Heart left ventricle (tissue), 16 donors: ENCODE measurements at places on chromosomes 1 and 21. TPM values are rescaled to one million over a fixed set of nuclear protein-coding genes. Genes with fewer than 3 reads are reported as not detected.

Gene MROH7
- total RNA-seq: 10.7 TPM

DNA sequence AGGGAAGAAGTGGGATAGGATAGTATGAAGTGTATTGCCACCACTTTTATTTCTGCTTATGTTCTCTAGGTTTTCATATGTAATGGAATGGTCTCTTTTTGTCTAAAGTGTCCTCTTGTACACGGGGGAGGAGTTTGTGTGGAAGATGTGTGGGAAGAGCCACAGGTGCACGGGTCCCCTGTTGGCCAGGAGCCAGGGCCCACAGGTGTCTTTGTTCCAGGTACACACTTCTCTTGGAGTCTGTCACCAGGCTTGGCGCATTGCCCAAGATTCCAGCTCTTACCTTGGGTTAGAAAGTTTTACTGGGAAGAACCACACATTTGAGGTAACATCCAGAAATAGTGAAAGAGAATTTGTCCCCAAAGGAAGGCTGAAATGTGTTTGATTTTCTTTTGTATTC, 10.5 kb downstream of the TENT5C start:
- no peak for DNase-seq

Gene PTAFR
- total RNA-seq: 1.6 TPM

Gene FNBP1L
- 20.5 TPM for total RNA-seq

- no peak for DNase-seq
Measured at GRCh38 chr1:109228167-109228566, 14.4 kb downstream of the SARS1 start.

DNA sequence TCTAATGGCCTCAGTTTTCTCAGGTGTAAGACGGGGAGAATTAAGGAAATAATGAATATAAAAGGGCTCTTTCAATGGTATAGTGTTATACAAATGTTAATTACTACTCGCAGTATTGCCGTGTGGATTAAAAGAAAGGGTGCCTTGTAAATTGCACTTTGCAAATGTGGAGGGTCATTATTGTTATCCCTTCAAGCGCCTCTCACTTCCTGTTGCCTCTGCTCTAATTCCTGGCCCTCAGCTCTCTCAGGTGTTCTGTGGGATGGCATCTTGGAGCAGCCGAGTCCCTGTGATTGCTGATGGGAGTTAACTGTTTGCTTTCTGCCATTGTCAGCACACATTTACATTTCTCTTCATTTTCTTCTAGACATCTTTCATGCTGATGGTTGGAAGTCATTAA, 7.1 kb upstream of the S100A11 start:
- DNase-seq: no peak

DNA sequence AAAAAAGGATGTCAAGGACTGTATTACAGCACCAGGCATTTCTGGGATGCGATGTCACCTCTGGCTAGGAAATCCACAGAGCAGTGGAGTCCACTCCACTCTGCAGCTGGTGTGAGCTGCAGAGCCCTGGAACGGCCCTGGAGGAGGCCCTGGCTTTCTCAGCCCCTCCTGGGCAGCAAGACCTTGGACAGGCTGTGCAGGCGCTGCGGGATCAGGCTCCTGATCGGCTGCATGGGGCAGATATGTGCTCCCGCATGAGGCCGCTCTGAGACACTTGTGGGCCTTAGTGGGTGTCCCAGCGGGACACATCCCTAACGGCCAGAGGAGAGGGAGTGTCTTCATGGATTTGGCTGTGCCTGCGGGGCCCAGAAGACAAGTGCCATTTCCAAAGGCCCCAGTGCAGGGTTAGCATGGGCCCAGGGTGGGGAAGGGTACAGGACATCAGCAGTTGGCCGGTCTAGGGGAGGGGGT, 6.2 kb downstream of the DNMT3L start:
- no peak for DNase-seq

Gene GSTM1
- not detected for total RNA-seq

Gene USP24
- total RNA-seq: 36.8 TPM

- DNase-seq: no peak
Measured at GRCh38 chr1:26750428-26750827, 37.3 kb upstream of the PIGV start.

Gene SAMD13
- 1.1 TPM for total RNA-seq

GRCh38 chr1:15347182-15347581, 62.5 kb upstream of the EFHD2 start:
- no peak for DNase-seq

GRCh38 chr1:89354205-89354604, 9.7 kb upstream of the GBP6 start:
- DNase-seq: no peak

DNA sequence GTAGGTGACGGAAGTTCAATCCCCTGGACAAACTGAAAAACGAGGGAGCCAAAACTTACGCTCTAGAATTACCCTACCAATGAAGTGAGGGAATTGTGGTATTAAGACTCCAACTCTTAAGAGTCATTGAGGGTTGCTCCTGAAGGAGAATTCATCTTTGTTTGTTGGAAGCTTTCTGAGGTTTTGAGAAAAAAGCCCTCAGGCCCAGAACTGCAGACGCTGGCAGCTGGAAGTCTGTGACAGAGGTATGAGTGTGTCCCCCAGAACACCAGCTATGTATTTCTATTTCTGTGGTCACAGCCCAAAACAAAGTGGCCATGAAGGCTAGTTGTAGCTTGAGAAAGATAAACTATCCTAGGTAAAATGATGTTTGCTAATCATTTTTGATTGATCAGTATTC, 438.8 kb upstream of the B3GALT2 start:
- DNase-seq: no peak

DNA sequence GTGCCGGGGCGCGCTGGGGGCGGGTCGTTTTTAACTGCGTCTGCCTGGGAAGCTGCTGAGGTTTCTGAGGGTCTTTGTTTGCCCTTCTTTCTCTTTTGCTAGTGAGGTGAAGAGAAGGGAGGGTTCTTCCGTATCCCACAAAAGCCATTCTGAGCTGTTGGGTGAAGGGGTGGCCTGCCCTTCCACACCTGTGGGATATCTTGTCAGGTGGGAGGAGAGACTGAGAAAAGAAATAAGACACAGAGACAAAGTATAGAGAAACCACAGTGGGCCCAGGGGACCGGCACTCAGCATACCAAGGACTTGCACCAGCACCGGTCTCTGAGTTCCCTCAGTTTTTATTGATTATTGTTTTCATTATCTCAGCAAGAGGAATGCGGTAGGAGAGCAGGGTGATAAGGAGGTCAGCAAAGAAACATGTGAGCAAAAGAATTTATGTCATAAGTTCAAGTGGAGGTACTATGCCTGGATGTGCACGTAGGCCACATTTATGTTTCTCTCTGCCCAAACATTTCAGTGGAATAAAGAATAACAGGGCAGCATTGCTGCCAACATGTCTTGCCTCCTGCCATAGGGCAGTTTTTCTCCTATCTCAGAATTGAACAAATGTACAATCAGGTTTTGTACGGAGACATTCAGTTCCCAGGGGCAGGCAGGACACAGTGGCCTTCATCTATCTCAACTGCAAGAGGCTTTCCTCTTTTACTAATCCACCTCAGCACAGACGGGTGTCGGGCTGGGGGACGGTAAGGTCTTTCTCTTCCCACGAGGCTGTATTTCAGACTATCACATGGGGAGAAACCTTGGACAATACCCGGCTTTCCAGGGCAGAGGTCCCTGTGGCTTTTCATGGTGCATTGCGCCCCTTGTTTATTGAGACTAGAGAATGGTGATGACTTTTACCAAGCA, 972 bp downstream of the PGBD2 start:
- peak; percentile 37 for DNase-seq

Gene FNDC10
- total RNA-seq: 2.8 TPM

GRCh38 chr1:37181425-37181824, 147.1 kb upstream of the GRIK3 start:
- no peak for DNase-seq

- peak; percentile 46 for DNase-seq
Measured at GRCh38 chr21:44965251-44966022, 25.6 kb downstream of the SLX9 start.

Gene RHOU
- total RNA-seq: 2.8 TPM

GRCh38 chr1:154899041-154899440, 29.0 kb upstream of the KCNN3 start:
- DNase-seq: no peak

DNA sequence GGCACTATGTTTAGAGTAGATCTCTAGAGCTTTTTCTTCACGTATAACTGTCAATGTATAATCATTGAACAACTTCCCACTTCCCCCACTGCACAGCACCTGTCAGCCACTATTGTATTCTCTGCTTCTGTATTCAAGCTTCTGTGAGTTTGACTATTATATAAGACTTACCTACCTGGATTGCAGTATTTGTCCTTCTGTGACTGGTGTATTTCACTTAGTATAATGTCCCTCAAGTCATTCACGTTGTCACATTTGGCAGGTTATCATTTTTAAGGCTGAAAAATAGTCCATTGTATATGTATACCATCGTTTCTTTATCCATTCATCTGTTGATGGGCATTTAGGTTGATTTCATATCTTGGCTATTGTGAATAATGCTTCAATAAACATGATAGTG, 969.5 kb upstream of the B3GALT2 start:
- DNase-seq: no peak

DNA sequence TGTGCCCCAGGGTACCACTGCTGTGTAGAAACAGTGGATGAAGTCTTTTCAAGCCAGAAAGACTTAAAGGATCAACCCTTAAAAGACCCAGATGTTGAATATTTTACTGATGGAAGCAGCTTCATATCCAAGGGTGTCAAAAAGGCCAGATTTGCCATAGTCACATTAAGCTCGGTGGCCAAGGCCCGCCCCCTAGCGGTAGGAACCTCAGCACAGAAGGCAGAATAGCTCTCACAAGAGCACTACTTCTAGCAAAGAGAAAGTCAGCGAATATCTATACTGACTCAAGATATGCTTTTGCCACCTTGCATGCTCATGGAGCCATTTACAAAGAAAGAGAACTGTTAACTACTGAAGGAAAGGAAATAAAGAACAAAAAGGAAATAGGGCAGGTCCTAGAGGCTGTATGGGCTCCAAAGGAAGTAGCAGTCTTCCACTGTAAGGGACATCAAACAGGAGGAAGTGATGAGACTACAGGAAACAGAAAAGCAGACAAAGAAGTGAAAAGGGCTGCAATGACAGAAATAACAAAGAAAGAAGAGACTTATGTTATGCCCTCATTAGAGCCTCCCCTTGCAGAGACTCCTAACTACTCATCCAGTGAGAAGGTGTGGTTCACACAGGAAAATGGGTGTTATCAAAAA, 90.5 kb downstream of the LIPI start:
- DNase-seq: no peak

GRCh38 chr1:241331328-241332036, 25.5 kb downstream of the RGS7 start:
- DNase-seq: no peak

DNA sequence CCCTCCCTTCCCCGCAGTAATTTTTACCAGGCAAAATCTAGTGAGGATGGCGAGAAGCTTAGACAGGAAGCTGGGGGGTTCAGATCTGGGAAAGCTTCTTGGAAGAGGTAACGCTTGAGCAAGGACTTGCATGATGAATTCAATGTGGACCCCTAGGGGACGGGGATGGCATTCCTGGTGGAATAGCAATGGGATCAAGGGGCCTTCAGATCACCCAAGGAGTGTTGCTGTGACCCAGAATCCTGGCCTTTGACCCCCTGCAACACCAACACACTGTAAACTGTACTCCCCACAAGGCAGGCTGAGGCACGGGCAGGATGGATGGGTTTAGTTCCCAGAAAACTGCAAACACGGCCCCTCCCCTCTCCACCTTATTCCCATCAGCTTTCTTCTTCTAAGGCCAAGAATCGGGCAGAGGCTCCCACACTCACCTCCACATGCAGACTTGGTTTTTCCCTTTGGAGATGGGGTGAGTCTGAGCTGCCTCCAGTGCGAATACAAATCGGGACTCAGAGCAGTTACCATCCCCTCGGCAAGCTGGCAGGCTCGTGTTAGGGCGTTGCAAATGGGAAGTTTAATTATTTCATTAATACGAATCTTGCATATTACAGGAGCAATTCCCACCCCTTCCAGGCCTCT, 20.1 kb downstream of the DISP3 start:
- DNase-seq: no peak

Gene LCE1A
- not detected for total RNA-seq

- DNase-seq: peak; percentile 75
Measured at GRCh38 chr1:12166834-12167492, at the start of gene TNFRSF1B. TSS of gene TNFRSF1B (plus strand) at chr1:12166991. CDS start at chr1:12167092, 101 bp downstream.

Gene SEMA6C
- 38.6 TPM for total RNA-seq

- no peak for DNase-seq
Measured at GRCh38 chr21:32389337-32390015, 3.3 kb downstream of the URB1 start.

Gene KRTAP20-2
- not detected for total RNA-seq

DNA sequence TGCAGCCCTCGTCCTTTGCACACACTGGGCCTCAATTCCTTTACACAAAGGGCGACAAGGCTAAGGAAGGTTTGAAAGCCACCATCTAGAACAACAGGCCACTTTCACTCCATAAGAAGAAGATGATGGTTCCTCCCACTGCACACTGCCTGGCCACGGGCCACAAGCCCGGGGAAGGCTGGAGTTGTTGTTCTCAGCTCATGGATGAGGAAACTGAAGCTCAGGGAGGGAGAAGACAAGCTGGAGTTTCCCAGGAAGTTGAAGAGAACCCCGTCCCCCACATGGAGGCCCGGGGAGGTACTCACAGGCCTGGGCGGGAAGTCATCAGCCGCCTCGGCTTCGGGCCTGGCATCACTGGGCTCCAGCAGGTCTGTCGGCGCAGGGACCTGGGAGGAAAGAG, 24.6 kb upstream of the DDOST start:
- no peak for DNase-seq

GRCh38 chr1:2636733-2637132, 3.9 kb upstream of the MMEL1 start:
- no peak for DNase-seq

Gene OLFML3
- 24.3 TPM for total RNA-seq

DNA sequence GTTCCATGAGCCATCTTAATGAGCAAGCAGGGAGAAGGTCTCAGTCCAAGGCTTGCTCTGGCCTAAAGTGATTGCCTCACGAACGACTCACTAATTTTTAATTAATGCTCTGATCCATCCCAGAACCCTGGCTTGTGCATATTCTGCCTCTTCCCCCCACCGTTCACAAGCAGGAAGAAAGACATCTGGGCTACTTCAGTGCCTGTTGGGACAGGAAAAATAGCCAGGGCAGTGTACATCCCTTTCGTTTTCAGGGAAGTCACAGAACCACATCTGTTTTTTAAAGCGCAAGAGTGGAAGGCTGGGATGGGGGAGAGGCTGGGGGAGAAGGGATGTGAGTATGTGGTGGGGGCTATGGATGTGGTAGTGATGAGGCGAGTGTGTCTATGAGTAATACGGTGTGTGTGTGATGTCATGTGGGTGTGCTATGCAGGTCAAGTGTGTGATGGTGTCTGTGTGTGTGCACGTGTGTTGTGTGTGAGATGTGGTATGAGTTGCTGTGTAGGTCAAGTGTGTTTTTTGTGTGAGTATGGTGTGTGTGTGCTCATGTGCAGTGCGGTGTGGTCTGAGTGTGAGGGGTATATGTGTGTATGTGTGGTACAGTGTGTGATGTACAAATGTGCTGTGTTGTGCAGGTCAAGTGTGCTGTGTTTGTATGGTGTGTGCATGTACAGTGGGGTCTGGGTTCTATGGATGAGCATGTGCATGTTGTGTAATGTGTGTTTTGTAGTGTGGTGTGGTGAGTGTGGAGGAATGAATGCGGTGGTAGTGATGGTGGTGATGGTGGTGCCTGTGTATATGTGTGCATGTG, 64.9 kb upstream of the SYT6 start:
- DNase-seq: no peak
